ENCODE measurements at places on chromosomes 4 and X.

- DNase-seq = no peak
Observed at GRCh38 chr4:6054162-6054922, 36.1 kb upstream of the C4orf50 start.

DNA sequence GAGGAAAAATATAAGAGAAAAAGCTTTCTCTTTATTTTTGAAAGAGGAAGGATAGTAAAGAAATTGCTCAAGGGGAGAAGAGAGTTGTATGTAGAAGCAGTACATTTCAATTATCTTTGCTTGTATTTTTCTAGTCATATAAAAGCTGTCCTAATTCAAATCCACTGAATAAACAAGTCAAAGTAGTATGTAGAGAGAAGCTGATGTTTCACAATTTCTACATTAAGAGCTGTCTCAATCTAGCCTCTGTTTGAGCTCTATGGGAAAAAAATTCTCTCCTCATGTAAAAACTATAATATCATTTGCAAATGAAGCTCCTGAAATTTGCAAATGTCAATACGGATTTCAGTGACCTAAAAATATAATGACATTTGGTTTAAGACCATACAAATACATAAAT, 52.6 kb downstream of the CHM start:
- DNase-seq = no peak

GRCh38 chrX:96994093-96994492, 110.4 kb downstream of the RPA4 start:
- DNase-seq = no peak

- no peak for DNase-seq
Observed at GRCh38 chr4:40401631-40402030, 66.5 kb downstream of the CHRNA9 start.

- no peak for DNase-seq
Observed at GRCh38 chr4:118557298-118557851, 127.8 kb upstream of the METTL14 start.

- no peak for DNase-seq
Observed at GRCh38 chrX:22193851-22194659, 78.7 kb upstream of the CBLL2 start.

- no peak for DNase-seq
Observed at GRCh38 chr4:85898231-85898630, 423.3 kb downstream of the ARHGAP24 start.

Measured in stimulated activated CD8-positive, alpha-beta memory T cell treated with anti-CD3 and anti-CD28 coated beads, Interleukin-15, amount 100 ng/mL, for 1 hour (primary cell).